Adrenal gland (tissue), 19 donors: ENCODE measurements at places on chromosomes 2 and 18. TPM values are rescaled to one million over a fixed set of nuclear protein-coding genes. Genes with fewer than 3 reads are reported as not detected.

The TANC1 gene
- 20.3 TPM for polyA plus RNA-seq

The LRRTM1 gene
- polyA plus RNA-seq = 0.88 TPM

The NCKAP1 gene
- polyA plus RNA-seq = 113 TPM

- no peak for DNase-seq
Observed at GRCh38 chr2:179239195-179239594, 25.4 kb downstream of the SESTD1 start.

The NEU2 gene
- not detected for polyA plus RNA-seq

GRCh38 chr18:8142131-8142711 lies 467.0 kb upstream of the RAB12 start:
- no peak for DNase-seq

DNA sequence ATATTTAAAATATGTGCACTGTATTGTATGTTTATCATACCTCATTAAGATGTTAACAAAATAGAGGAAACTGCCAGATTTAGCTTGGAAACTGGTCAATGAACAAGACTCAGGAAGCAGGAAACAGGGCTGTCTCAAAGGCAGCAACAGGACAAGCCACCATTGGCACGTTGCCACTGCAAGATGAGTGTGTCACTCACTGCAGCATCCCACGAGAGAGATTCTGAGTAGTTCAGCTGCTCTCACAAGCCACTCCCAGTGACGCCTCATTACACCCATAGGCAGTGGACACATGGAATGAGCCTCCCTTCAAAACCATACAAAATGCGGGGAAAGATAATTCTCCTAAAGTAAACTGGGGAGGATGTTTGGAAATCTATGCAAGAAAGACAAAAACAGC lies 181.9 kb upstream of the DLGAP1 start:
- DNase-seq = peak; percentile 50

The MOCOS gene
- 48.1 TPM for polyA plus RNA-seq

- no peak for DNase-seq
Observed at GRCh38 chr2:217717646-217718045, 285.1 kb downstream of the TNS1 start.

DNA sequence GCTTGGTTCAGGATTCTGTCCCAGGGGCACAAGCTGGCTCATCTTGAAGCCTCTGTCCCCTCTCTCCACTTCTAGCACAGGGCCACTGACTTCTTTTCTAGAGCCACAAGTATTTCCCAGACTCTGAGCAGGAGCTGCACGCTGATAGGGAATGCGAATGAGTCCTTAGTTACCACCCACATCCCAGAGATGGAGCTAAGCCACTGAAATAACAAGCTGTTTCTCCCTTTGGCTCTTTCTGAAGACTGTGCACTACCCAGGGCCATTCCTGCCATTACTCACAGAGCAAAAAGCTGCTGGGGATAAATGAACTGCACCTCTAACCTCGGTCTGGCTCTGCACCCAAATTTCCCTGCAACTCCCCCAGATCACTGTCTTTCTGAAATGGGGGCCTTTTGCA lies 70.6 kb downstream of the TSN start:
- no peak for DNase-seq

DNA sequence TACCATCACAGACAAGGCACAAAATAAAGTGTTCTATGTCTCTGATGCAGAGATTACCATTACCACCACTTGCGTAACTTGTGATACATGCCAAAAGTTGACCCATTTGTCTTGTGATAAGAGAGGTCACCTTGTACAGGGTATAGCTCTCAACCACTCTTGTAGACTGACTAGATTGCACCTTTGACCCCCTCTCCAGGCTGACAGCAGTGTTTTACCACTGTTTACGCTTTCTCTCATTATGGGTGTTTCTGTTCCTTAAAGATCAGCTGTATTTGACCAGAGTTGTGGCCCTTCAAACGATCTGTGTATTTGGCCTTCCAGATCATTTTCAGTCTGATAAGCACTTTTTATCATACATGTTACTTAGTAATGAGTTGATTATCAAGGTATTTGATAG lies 215.7 kb upstream of the HNMT start:
- DNase-seq = no peak

- DNase-seq = no peak
Observed at GRCh38 chr2:140589696-140590095, 1541.1 kb downstream of the LRP1B start.

DNA sequence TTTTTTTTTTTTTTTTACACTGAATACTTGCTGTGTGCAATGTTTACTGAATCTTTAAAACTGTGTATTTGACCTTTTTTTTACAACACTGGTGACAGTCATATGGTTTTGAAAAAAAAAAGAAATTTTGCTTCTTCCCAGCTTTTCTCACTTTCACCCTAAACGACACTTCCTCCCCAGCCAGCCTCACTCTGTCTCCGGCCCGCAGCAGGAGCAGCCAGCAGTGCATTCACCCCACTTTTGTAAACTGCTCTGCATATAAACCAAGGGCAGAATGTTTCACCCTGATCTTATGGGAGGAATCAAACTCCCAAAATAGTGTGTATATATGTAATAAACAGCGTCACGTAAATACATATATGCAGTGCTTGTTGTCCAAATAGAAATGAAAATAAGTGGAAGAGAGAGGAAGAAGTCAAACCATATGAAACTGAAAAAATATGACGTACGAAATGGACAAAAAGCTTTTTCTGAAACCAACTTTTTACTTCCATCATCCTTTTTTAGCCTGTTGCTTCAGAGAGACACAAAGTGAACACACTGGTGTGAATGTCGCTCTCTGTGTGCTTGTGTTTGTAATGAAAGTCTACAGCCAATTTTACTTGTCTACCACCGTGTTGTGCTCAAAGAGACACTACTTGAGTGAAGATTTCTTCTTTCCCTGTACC lies 54.2 kb downstream of the ZCCHC2 start:
- DNase-seq = no peak
